Testis (tissue), 5 donors: ENCODE measurements at places on chromosomes 4 and X.

DNA sequence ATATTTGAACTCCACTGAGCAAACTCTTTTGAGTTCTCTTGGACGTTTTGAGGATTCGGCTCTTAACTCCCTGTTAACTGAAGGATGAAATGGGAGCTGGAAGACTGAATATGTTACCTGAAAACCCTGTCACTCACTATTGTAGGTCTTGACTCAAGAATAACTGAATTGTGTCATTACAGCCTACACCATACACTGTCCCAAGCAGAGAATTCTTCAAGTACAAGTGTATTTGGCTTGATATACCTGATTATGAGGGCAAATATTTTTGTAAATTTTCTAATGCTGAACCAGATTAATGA, 276.1 kb downstream of the CFAP299 start:
- no peak for DNase-seq
- H3K27ac ChIP-seq: no peak overlapping the region
- H3K4me3 ChIP-seq: no peak overlapping the region
- H3K27me3 ChIP-seq: no peaks in the 10 kb centered on the region
- no peaks in the 10 kb centered on the region for H3K36me3 ChIP-seq
- no peaks in the 10 kb centered on the region for H3K4me1 ChIP-seq

- no peak for DNase-seq
- no peak overlapping the region for H3K27ac ChIP-seq
- no peak overlapping the region for H3K4me3 ChIP-seq
- H3K4me1 ChIP-seq: peaks cover 25% of the 10 kb centered on the region
- H3K27me3 ChIP-seq: no peaks in the 10 kb centered on the region
Observed at GRCh38 chr4:52548818-52549570, 110.1 kb downstream of the USP46 start.

DNA sequence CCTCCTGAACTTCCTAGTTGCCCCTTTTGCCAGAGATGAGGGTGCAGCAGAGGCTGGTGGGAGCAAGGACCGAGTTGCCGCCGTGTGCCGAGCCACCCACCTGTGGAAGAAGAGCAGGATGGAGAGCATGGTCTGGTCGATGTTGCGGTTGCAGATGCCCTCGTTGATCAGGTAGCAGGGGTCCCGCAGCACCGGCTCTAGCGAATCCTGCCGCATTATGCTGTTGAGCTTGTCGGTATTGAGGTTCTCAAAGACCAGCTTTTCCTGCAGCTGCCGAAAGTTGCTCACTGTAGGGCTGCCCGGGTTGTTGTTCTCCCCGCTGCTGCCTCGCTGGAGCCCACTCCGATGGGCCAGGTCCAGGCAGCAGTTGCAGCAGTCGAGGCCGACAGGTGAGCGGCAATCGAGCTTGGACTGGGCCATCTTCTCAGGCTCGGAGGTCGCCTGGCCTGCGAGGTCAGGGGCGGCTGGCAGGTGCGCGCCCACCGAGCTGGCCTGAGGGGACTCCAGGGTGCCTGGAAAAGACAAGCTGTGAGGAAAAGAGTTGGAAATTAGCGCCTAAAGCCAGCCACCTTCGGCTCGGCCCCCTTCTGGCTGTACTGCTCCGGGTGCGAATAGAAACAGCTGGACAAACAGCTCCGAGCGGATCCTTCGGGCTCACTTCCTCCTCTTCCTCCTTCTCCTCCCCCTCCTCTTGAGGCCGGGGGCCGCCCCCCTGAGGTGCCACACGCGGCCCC, 420 bp downstream of the TSC22D3 start:
- no peaks in the 10 kb centered on the region for H3K27me3 ChIP-seq
- no peaks in the 10 kb centered on the region for H3K36me3 ChIP-seq
- no peaks in the 10 kb centered on the region for H3K4me1 ChIP-seq
- H3K4me3 ChIP-seq: peak overlapping the region; percentile 46
- peak overlapping the region; percentile 75 for H3K27ac ChIP-seq
- no peak for DNase-seq

DNA sequence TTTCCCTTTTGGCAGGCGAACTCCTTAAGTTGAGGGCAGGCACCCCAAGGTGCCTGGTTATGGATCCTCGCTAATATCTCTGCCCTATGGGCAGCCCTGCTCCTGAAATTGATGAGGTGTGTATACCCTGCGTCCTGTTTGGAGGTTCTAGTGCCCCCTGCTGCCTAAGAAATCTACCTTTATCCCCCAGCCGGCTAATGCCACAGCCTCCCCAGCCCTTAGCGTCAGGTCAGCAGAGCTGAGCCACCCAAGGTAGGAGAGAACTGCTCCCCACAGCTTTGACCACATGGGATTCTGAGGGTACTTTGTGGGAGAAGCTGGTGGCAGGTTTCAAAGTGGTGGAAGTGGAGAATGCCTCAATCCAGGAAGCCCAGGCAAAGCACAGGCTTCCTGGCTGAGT, 50.8 kb downstream of the ANAPC4 start:
- H3K27ac ChIP-seq: no peak overlapping the region
- no peaks in the 10 kb centered on the region for H3K27me3 ChIP-seq
- H3K4me1 ChIP-seq: no peaks in the 10 kb centered on the region
- H3K4me3 ChIP-seq: no peak overlapping the region
- H3K36me3 ChIP-seq: no peaks in the 10 kb centered on the region

GRCh38 chr4:80101071-80101791, 28.2 kb upstream of the ANTXR2 start:
- H3K4me3 ChIP-seq: no peak overlapping the region
- no peaks in the 10 kb centered on the region for H3K4me1 ChIP-seq
- no peak overlapping the region for H3K27ac ChIP-seq
- H3K27me3 ChIP-seq: no peaks in the 10 kb centered on the region

- H3K27me3 ChIP-seq: no peaks in the 10 kb centered on the region
- peaks cover 15% of the 10 kb centered on the region for H3K4me1 ChIP-seq
- no peaks in the 10 kb centered on the region for H3K36me3 ChIP-seq
- DNase-seq: no peak
Observed at GRCh38 chr4:3532751-3533422, 665 bp upstream of the LRPAP1 start.

DNA sequence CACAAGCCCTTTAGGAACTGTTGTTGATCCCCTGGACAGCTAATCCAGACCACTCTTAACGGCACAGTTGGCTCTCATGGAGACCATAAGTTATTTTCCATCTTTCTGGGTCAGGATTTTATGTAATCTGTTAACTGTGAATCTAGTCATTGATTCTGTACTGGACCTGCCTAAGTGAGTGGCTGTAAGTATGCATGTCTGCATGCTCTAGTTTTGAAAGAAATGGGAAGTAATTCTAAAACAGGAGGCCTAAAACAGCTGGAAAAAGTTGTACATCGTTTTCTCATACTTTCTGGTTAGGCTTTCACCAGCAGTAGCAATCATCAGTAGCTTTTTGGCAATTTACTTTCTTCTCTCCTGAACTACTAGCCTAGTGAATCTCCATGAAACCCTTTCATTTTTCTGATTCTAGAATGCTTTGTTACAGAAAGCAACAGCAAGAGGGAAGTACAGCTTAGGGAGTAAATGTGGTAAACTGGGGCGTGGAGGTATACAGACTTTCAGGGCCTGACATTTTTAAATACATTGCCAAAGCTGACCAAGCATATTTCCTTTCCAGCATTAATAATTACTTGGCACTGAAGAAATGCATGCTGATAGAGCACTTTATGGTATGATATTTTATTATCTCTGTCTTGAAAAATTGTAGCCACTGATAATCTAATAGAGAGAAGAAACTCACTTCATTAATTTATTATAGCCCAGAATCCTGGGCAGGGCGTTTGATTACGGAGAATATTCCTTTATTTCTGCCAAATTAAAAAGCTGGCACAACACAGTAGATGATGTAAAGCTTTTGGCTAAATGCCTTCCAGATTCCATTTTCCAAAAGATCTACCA, 202.7 kb downstream of the BANK1 start:
- no peaks in the 10 kb centered on the region for H3K4me1 ChIP-seq
- H3K4me3 ChIP-seq: no peak overlapping the region
- no peak overlapping the region for H3K27ac ChIP-seq
- no peaks in the 10 kb centered on the region for H3K27me3 ChIP-seq

GRCh38 chr4:64807821-64808220, 398.6 kb upstream of the TECRL start:
- no peaks in the 10 kb centered on the region for H3K27me3 ChIP-seq
- H3K27ac ChIP-seq: no peak overlapping the region
- H3K36me3 ChIP-seq: no peaks in the 10 kb centered on the region
- DNase-seq: no peak

GRCh38 chr4:70721747-70722146, at the start of gene RUFY3:
TSS of gene RUFY3 (plus strand) at chr4:70721964. CDS start at chr4:70722574, 610 bp downstream.
- no peaks in the 10 kb centered on the region for H3K36me3 ChIP-seq
- H3K4me3 ChIP-seq: peak within 1 kb of the TSS; percentile 59
- H3K27ac ChIP-seq: peak within 1 kb of the TSS; percentile 71
- no peaks in the 10 kb centered on the region for H3K27me3 ChIP-seq

- no peaks in the 10 kb centered on the region for H3K4me1 ChIP-seq
- no peaks in the 10 kb centered on the region for H3K36me3 ChIP-seq
- H3K27me3 ChIP-seq: no peaks in the 10 kb centered on the region
- H3K27ac ChIP-seq: no peak overlapping the region
- no peak for DNase-seq
- no peak overlapping the region for H3K4me3 ChIP-seq
Observed at GRCh38 chr4:23332313-23332712, 557.5 kb downstream of the PPARGC1A start.

GRCh38 chr4:168825975-168826374, 184.1 kb downstream of the CBR4 start:
- H3K4me3 ChIP-seq: no peak overlapping the region
- no peak overlapping the region for H3K27ac ChIP-seq
- no peaks in the 10 kb centered on the region for H3K27me3 ChIP-seq
- H3K4me1 ChIP-seq: no peaks in the 10 kb centered on the region

- H3K36me3 ChIP-seq: no peaks in the 10 kb centered on the region
- no peak overlapping the region for H3K4me3 ChIP-seq
- no peak overlapping the region for H3K27ac ChIP-seq
- no peak for DNase-seq
Observed at GRCh38 chrX:113793563-113793962, 790.3 kb upstream of the HTR2C start.

DNA sequence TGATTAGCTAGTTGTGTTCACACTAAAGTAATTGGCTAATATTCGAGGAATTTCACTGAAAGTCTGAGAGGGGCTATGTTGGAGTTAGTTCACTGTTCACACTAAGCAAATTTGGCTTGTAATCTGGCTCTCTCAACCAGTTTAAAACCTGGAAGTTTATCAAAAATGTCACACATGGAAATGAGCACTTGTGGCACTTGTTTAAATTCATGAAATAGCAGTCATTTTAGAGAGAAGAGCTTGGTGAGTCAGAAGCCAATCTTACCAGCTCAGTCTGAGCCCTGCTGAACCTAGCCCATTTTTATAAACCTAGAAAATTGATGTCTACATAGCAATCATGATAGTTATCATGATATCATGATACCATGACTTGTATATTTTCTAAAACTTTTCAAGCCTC, 90.7 kb upstream of the JADE1 start:
- no peak for DNase-seq
- peaks cover 4% of the 10 kb centered on the region for H3K4me1 ChIP-seq

DNA sequence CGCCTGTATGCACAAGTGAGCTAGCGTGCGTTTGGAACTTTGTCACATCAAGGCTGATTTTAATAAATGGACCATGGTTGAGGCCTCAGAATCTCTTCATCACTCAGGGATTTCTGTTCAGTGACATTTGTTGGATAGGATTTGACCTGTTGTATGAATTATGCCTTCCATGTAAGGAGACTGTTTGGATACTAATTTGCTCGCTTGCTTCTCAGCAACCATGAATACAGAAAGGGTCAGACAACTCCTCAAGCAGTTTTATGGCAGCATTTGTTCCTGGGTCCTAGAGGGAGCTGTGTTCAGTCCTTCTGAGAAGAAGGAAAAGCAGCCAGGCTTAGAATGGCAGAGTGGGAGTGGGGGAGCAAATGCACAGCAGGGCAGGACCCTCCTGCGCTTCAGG, 269.7 kb upstream of the LCORL start:
- H3K4me3 ChIP-seq: no peak overlapping the region
- no peaks in the 10 kb centered on the region for H3K27me3 ChIP-seq
- no peaks in the 10 kb centered on the region for H3K4me1 ChIP-seq
- H3K36me3 ChIP-seq: no peaks in the 10 kb centered on the region

- DNase-seq: no peak
- no peaks in the 10 kb centered on the region for H3K36me3 ChIP-seq
- H3K4me1 ChIP-seq: no peaks in the 10 kb centered on the region
Observed at GRCh38 chr4:188232428-188232827, 93.2 kb downstream of the TRIML1 start.

GRCh38 chr4:21947791-21948346, 703 bp downstream of the KCNIP4 start:
- H3K27me3 ChIP-seq: no peaks in the 10 kb centered on the region
- H3K4me1 ChIP-seq: no peaks in the 10 kb centered on the region

GRCh38 chrX:57282568-57282967, 3.9 kb upstream of the FAAH2 start:
- DNase-seq: no peak
- H3K4me3 ChIP-seq: no peak overlapping the region
- H3K4me1 ChIP-seq: no peaks in the 10 kb centered on the region
- no peaks in the 10 kb centered on the region for H3K36me3 ChIP-seq

- no peak overlapping the region for H3K4me3 ChIP-seq
- no peaks in the 10 kb centered on the region for H3K36me3 ChIP-seq
- H3K27ac ChIP-seq: no peak overlapping the region
- no peaks in the 10 kb centered on the region for H3K27me3 ChIP-seq
Observed at GRCh38 chr4:77040270-77040669, 35.5 kb downstream of the CCNI start.

DNA sequence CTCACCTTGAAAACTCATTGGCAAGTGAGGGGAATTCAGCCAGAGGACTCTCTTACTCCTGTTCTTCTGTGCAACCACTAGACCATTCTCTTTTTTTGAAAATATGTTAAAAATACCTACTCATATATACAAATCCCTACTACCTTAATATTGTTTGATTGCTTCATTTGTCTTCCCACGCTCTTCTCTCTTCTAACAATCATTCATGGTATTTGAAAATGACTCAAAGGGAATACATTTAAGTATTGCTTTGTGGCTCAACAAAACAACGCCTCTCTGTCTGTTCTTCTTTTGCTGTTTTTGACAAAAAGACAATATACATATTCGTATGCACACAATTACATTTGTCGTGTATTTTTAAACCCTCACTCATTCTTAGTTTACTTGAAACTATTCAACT, 589.4 kb downstream of the ANKRD50 start:
- no peak for DNase-seq
- no peaks in the 10 kb centered on the region for H3K4me1 ChIP-seq
- H3K27me3 ChIP-seq: no peaks in the 10 kb centered on the region
- H3K4me3 ChIP-seq: no peak overlapping the region
- H3K36me3 ChIP-seq: no peaks in the 10 kb centered on the region
- H3K27ac ChIP-seq: no peak overlapping the region

- no peak overlapping the region for H3K4me3 ChIP-seq
- no peaks in the 10 kb centered on the region for H3K4me1 ChIP-seq
- H3K36me3 ChIP-seq: no peaks in the 10 kb centered on the region
- no peak overlapping the region for H3K27ac ChIP-seq
- DNase-seq: peak; percentile 57
Observed at GRCh38 chrX:101359966-101360365, 11.4 kb upstream of the TIMM8A start.

- H3K4me1 ChIP-seq: no peaks in the 10 kb centered on the region
- H3K27ac ChIP-seq: no peak overlapping the region
- H3K36me3 ChIP-seq: no peaks in the 10 kb centered on the region
- no peak for DNase-seq
- no peaks in the 10 kb centered on the region for H3K27me3 ChIP-seq
Observed at GRCh38 chr4:81491943-81492342, 20.2 kb upstream of the RASGEF1B start.

GRCh38 chrX:51894697-51895336, 1.4 kb downstream of the MAGED1 start:
- peak overlapping the region; percentile 78 for H3K27ac ChIP-seq
- peak overlapping the region; percentile 52 for H3K4me3 ChIP-seq
- peak; percentile 56 for DNase-seq
- H3K36me3 ChIP-seq: no peaks in the 10 kb centered on the region
- peaks cover 8% of the 10 kb centered on the region for H3K4me1 ChIP-seq
- H3K27me3 ChIP-seq: no peaks in the 10 kb centered on the region
